COLO829 (cell line): ENCODE measurements at places on chromosomes 1 and 21.
A peak's percentile ranks its signal among the peaks of the same experiment; 100 is the strongest.

DNA sequence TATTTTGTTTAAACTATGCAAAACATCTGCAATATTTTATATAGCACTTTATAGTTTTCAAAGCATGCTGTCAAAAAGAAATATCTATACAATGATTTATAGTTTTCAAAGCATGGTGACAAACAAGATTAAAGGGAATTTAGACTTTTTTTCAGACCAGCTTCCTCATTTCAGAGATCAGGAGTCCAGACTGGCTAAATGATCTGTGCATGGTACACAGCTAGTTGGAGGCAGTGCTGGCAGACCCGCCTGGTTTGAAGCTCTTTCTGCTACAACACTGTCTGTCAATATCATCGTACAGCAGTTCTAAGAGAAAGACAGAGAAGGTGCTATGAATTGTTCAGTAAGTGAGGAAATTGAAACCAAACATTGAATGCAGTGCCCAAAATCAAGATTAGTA is 479.0 kb downstream of the PTBP2 start:
- DNase-seq: no peak

- DNase-seq: no peak
Measured at GRCh38 chr1:5485968-5486696, 506.1 kb downstream of the NPHP4 start.

DNA sequence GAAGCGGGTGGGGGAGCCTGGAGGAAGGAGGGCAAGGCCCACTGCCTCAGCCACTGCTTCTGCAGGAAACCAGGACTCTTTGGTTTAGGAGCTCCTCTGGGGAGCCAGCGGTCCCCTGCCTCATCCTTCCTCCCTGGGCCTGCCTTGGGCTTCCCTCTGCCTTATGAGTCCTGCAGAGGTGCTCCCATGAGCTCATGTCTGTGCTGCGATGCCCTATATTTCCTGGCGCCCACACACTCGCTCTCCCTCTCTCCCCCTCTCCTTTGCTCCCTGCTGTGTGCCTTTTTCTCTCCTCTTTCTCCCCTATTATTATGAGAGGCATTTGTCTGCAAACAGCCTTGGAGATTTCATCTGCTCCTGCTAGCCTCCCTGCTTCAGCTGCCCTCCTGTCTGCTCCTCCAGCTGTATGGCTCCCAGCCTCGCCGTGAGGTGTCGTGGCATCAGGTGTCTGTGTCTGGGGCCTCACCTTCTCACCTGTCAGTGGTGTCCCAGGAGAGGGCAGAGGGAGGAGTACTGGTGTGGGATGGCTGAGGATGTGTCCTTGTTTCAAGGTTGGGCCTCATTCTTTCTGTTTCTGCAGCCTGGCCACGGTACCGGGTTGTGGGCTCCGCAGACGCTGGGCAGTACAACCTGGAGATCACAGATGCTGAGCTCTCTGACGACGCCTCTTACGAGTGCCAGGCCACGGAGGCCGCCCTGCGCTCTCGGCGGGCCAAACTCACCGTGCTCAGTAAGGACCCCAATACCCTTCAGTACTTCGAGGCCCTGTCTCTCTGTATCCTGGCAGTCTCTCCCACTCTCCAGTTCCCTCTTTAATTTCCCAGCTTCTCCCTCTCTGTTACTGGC is 84.2 kb downstream of the KIRREL1 start:
- no peak for DNase-seq

DNA sequence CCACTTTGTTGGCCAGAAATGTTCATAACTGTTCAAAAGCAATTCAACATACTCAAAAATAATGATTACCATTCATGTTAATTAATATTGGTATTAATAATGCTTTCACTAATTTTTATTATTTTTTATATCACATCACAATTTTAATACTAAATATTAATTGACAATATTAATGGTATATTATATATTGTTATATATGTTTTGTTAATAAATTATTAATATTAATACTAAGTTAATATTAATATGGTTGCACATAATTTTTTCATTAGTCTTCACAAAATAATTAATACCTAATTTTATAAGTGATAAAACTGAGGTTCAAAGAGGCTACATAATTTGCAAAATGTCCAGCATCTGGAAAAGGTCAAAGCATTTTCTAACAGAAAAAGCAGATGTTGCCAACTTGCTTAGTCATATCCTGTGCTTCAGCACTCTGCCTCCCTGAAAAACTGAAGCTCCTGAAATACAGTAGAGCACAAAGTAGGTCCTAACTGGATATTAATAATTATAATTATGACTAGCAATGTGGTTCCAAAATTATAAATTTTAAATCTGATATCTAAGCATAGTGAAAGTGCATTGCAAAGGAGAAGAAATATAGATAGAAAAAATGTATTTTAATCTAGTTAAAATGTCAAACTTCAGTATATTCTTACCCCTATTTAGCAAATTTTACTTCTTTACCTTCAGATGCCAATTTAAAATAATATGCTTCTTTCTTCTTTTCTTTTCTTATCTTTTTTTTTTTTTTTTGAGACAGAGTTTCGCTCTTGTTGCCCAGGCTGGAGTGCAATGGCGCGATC is 123.2 kb upstream of the TNFSF4 start:
- DNase-seq: peak; percentile 68

GRCh38 chr1:81894867-81895266 is 94.1 kb downstream of the ADGRL2 start:
- DNase-seq: no peak

GRCh38 chr1:245585252-245585959 is 430.6 kb downstream of the KIF26B start:
- DNase-seq: peak; percentile 98

DNA sequence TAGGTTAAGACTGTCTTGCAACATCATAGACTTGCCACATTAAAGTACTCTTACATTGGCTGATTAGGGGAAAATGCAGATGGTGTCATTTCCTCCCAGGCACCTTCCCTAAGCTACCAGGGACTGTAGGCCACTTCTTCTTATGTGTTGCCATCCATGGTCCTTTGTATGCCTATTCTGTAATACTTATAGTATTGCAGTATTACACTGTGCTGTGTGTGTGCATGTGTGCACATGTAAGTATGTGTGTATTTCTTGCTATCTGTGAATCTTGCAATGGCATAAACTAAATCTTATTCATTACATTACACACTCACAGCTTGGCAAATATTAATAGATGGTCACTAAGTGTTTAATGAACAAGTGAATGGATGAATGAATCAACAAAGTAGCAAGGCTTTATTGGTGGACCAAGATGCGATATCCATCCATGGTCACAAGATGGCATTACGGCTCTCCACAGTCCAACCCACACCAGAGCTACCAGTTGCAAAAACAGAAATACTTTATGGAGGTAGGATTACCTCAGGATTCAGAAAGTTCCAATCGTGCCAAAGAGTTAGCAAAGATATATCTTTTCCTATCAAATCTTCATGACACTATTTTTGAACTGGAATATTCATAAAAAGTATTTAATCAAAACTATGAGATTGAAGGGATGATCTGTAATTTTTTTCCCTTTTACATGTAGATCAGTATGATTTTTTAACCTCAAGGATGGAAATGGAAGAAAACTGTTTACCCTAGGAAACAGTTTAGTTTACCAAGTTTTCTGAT is 160.2 kb downstream of the DENND1B start:
- DNase-seq: peak; percentile 22

DNA sequence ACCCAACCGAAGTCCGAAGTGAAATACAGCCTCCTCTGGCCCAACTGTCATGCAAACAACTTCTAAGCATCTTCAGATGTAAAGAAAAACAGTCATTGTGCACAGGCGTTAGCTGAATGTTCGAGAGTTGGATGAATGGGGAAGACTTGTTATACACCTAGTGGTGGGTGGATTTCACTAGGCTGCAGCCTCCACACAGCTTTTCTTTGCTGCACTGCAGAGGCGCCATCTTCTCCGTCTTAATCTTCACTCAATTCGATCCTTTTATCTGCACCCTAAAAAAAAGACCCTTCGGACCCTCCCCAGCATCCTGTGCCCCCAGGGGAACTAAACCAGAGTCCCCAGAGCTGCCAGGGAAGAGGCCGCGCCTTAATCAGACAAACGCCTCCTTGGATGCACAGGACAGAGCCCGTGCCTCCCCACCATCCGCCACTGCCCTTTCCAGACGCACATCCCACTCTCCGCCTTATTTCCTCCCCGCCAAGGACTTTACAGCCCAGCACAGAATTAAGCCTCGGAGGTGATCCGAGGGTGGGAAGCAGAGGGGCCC is 1.4 kb downstream of the APP start:
- DNase-seq: peak; percentile 69

DNA sequence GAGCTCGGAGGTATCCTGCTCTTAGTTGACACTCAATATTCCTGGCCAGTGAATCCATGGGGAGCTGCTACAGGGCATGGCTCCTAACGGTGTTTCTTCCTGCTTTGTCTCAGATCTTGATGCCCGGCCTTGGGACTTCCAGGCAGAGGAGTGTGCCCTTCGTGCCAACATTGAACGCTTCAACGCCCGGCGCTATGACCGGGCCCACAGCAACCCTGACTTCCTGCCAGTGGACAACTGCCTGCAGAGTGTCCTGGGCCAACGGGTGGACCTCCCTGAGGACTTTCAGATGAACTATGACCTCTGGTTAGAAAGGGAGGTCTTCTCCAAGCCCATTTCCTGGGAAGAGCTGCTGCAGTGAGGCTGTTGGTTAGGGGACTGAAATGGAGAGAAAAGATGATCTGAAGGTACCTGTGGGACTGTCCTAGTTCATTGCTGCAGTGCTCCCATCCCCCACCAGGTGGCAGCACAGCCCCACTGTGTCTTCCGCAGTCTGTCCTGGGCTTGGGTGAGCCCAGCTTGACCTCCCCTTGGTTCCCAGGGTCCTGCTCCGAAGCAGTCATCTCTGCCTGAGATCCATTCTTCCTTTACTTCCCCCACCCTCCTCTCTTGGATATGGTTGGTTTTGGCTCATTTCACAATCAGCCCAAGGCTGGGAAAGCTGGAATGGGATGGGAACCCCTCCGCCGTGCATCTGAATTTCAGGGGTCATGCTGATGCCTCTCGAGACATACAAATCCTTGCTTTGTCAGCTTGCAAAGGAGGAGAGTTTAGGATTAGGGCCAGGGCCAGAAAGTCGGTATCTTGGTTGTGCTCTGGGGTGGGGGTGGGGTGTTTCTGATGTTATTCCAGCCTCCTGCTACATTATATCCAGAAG is 16.7 kb downstream of the ALX3 start:
- DNase-seq: peak; percentile 28

DNA sequence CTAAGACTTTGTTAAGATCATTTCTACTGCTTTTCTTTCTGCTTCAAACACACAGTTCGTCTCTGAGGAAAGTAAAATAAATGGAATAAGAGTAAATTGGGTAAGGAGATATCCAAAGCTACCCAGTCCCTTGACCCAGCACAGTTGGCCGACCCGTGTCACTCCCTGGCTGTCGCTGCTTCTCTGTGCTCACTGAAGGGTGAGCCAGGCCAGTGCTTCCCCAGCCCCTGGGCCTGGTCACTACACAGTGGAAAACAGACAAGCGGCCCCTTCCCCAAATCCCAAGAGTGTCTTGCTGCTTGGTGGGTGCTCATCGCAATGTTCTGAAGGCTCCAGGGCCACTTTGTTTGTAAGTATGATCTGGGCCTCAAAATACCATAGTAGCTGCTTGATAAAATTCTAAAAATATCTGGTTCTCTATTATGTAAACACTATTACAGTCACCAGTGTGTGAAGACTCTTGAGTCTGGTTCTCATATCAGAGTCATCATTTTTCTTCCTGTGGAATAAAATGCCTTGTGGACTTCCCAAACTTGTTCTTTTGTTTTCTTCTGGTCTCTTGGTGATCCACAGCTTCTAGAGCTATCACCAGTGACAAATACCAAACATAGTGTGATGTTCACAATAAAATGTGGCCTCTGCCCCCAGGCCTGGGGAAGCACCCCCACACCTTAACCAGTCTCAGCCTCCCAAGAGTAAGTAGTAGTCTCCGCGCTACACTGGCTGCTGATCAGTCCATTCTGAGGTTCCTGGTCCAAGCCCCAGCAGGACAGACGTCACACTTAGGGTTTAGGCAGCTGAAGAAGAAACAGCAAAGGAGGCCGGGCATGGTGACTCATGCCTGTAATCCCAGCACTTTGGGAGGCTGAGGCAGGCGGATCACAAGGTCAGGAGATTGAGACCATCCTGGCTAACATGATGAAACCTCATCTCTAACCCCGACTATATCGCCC is 106.2 kb downstream of the DHRS3 start:
- no peak for DNase-seq

DNA sequence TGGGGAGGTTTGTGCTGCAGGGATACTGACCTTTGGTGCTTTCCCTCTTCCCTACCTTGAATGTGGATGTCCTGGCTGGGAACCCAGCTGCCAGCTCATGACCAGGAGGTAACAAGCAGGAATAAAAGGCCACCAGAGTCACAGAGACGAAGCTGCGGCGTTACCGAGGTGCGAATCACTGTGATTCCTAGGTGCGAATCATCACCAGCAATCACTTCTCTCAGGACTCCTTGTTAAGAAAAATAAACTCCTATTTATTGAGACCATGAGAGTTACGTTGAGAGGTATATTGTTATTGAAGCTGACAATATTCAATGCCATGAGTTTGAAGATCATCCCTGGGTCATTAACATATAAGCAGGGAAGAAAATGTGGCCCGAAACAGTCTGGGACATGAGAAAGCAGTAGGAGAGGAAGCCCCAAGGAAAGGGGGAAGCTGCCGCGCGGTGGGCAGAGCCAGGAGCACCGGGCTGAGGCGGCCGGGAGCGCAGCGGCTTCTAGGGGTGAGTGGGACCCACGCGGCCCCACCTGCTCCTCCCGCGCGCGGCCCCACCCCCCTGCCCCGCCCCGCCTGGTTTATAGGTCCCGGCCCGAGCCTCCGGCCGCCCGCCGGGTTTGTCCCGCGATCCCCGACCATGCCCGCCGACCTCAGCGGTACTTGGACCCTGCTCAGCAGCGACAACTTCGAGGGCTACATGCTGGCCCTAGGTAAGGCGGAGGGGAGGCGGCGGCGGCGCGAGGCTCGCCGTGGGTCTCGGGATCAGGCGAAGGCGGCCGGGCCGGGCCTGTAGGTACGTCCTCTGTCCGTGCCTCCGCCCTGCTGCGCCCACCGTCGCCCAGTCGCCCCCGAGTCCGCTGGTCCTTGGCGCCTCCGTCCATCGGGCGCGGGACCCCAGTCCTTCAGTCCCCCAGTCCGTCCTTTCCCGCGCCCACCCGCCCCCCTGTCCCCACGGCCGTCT is at the start of gene RBP7:
TSS of gene RBP7 (plus strand) at position 605 of the 959 bp plus-strand sequence. CDS start at position 636, 31 bp downstream.
- DNase-seq: no peak

GRCh38 chr1:8825985-8826481 is 8.6 kb upstream of the RERE start:
- DNase-seq: no peak

DNA sequence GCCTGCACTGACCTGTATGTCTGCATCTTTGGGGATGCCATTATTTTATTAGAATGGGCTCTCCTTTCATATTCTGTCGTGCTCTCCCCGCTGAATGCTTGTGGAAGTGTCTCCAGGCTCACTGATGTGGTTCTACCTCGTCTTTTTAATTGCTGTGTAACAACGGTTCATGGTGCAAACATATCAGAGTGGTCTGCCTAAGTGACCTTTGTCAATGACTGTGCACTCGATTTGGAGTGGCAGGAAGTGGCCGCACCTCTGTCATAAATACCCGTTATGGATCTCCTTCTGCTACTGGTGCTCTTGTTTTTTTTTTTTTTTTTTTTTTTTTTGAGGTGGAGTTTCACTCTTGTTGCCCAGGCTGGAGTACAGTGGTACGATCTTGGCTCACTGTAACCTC is 38.3 kb downstream of the SPSB1 start:
- DNase-seq: no peak

- no peak for DNase-seq
Measured at GRCh38 chr1:23132033-23132432, 36.6 kb downstream of the LUZP1 start.
